NCI-H510A treated with DMSO at 0.1 percent for 48 hours (cell line): ENCODE measurements at places on chromosomes 4 and X.

DNA sequence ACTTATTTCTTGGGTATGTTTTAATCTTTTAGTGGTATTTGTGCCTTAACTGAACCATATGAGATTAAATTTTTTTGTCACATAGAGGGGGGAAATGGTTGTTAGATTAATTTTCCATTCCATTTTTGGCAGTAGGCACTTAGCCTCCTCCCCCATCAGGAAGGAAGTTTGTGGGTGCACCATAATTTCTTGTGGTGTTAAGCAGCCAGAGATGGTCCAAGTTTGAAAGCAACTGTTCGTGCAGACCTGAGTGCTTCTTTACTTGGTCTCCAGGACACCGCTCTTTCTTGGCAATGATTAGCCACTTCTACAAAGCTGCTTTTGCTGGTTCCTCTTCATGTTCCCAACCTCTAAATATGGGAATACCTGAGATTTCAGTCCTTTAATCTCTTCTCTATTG is 92.7 kb upstream of the RPL34 start:
- no peak for DNase-seq

- DNase-seq: no peak
Observed at GRCh38 chr4:93232883-93233282, 595.7 kb upstream of the ATOH1 start.

DNA sequence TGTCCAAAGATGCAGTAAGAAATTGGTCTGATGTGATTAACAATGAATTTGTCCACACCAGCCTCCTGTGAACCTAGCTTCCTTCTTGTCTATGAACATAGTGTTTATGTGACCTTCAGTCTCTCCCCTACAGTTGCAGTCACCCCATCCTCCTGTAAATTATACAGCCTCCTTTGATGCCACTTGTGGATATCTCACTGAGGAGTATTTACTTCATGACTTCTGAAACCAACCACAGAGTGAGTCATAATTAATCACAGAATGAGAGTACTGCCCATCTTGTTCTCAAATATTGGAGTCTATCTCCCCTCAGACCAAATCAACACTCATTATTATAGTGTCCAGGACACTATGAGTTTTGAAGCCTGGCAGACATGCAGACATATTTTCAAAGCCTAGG is 27.3 kb upstream of the XAGE2 start:
- DNase-seq: no peak

- DNase-seq: peak; percentile 10
Observed at GRCh38 chr4:184983672-184984356, 34.5 kb upstream of the HELT start.

- no peak for DNase-seq
Observed at GRCh38 chr4:188879598-188879997, 740.4 kb downstream of the TRIML1 start.

GRCh38 chrX:108001218-108001814 is 19.1 kb upstream of the TEX13B start:
- DNase-seq: peak; percentile 64

- DNase-seq: no peak
Observed at GRCh38 chr4:109319156-109319555, 16.7 kb upstream of the COL25A1 start.

- DNase-seq: no peak
Observed at GRCh38 chr4:107709916-107710315, 10.1 kb downstream of the PAPSS1 start.

GRCh38 chrX:72399816-72400215 is 94.1 kb upstream of the CITED1 start:
- DNase-seq: no peak

GRCh38 chr4:931194-931959 is 739 bp downstream of the GAK start:
- no peak for DNase-seq

DNA sequence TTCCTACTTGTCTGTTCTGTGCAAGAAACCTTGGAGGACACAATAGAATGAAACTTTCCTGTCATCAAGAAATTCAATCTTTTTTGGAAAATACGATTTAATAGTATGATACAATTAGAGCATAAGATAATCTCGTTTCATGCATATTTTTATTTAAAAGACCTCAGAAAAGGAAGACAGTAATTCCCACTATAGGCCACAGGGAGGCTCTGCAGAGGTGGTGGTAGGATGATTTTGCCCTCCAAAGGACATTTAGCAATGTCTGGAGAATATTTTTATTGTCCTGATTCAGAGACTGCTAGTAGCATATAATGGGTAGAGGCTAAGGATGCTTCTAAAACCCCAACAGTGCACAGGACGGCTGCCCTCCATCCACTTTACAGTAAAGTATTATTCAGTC is 68.7 kb downstream of the PAK3 start:
- DNase-seq: no peak

DNA sequence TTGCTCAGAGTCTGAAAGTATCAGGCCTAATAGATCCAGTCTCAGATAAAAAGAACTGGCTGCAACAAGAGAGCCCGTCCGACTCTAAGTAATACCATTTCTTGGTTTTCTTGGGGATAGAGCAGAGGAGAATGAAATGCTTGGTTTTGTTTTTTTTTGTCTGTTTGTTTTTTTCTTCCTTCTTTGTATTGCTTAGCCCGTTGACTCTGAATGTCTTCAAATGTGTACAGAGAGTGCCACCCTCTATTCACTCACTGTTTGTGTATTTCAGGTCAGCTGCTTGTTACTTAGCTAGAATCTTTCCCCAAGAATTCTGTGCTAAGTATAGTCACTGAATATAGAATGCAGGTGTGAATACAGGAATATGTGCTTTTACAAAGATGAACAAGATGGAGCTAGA is 5.7 kb upstream of the TMEM156 start:
- no peak for DNase-seq

- no peak for DNase-seq
Observed at GRCh38 chr4:139892973-139893736, 227.5 kb downstream of the MGST2 start.

GRCh38 chr4:86968547-86968946 is 33.7 kb downstream of the AFF1 start:
- DNase-seq: no peak

- no peak for DNase-seq
Observed at GRCh38 chrX:66016905-66017658, 22.8 kb downstream of the VSIG4 start.

DNA sequence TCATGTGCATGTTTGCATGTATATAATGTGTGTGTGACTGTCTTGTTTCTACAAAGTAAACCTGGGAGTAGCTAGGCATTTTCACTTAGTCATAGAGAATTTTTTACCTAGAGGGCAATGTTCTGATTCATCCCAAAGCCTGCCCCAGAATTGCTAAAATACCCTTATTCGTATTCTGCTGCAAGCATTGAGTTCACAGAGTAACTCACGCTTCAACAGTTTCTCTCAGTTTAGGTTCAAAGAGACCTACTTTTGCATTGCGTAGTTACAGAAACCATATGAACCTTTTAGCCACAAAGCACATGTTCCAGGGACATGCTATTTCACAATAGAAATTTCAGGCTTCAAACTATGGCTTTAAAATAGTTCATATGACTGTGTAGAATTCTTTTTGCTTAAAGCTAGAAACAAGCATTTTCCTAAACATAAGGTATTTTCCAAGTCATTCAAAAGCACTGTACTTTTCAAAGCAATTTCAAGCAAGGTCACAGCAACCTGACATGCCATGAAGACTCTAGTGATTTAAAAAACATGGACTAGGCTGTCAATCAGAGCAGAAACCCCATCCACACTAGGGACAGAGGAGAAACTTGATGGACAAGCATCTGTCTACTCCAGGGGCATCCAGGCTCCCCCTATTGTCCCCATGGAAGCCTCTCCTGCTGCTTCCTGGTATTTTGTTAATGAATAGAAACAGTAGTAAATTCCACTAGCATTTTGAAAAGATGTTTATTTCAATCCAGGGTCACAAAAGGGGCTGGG is 81.5 kb upstream of the MAPK10 start:
- DNase-seq: no peak

- no peak for DNase-seq
Observed at GRCh38 chrX:118207831-118208453, 91.3 kb upstream of the KLHL13 start.

- no peak for DNase-seq
Observed at GRCh38 chr4:113586072-113586471, 175.5 kb downstream of the CAMK2D start.

GRCh38 chr4:138522366-138522765 is 280.2 kb upstream of the SLC7A11 start:
- DNase-seq: no peak

DNA sequence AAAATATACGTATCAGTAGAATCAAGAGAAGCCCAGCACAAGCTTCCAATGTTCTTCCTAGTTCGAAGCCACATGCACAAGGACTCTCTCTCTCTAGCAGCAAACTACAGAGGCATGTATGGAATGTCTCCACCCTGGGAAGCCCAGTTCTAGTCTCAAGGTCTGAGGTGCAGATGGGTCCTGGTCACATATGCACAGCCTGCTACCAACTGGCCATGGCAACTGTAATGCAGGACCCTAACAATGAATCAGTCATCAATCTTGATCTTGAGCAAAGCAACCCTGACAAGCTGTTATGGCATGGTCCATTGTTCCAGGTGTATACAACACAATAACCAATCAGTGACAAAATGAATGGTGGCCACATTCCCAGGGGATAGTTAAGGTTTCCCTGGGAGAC is 55.8 kb downstream of the MBNL3 start:
- no peak for DNase-seq

DNA sequence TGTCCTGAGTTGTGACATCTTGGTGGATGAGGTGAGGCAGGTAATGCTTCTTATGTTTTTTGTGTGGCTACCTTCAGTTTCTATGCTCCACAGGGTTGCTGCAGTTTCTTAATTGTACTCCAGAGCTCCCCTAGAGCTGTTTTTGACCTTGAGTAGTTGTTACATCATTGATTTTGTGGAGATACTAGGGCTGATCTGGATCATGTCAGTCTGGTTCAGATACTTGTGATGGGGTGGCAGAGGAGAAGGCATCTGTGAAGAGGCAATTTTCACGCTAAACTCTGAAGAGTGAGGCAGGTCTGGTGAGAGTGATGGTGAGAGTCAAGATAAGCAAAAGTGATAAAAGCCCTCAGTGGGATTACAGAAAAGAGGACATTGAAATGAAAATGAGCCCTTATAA is 1180.2 kb downstream of the RAPGEF2 start:
- DNase-seq: no peak

GRCh38 chr4:187993827-187994226 is 1.7 kb upstream of the ZFP42 start:
- no peak for DNase-seq

- peak; percentile 13 for DNase-seq
Observed at GRCh38 chr4:74891037-74891436, 41.9 kb upstream of the PARM1 start.

DNA sequence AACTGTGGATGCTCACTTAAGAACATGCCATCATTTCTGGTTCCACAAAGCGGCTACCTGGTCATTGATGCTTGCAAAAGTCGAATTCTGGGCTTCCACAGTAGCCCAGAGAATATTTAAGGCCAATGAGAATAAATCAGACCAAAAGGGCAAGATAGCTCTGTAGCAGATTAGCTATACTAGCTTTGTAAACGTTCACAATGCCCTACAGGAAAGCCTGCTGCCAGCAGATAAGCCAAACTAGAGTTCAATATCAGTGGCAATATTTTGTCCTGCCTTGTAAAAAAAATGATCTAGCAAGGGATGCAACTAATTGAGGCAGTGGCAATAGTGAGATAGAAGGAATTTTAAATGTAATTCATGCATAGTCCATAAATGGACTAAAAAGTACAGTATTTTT is 387.7 kb upstream of the TEX13C start:
- no peak for DNase-seq

- DNase-seq: no peak
Observed at GRCh38 chr4:185213877-185214276, 4.5 kb downstream of the SNX25 start.

DNA sequence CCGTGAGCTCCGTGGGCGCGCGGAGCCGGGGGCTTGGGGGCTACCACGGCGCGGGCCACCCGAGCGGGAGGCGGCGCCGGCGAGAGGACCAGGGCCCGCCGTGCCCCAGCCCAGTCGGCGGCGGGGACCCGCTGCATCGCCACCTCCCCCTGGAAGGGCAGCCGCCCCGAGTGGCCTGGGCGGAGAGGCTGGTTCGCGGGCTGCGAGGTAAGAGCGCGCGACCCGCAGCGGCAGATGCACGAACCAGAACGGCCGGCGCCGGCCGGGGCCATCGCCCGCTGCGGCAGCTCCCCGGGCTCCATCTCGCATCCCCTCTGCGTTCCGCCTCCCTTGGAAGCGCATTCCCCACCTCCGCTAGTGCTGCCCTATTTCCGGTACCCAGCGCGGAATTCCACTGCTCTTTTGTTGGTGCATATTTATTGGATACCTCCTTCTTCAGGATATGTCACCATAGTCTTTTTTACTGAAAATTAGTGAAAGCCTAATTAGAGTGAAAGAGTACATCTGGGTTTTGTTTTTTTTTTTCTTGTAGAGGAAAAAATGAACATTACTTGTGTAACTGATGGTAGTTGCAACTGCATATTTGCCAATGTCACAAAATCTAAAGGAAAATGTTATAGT is 797 bp downstream of the PKD2 start:
- peak; percentile 45 for DNase-seq

DNA sequence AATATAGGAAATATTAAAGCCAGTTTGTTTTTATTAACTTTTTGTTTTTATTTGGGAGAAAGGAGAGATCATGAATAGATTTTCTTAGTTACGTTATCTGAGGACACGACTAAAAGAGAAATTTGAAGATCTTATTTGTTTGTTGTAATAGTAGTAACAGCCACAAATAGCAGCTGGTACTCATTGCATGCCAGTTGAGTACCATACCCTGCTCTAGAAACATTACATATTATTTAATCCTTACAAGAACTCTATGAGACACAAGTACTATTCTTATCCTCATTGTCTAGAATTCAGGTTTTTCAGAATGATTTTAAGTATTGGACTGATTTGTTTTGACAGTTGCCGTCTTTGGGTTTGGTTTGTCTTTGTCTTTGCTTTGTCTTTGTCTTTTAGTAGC is 31.8 kb downstream of the USP53 start:
- no peak for DNase-seq

- peak; percentile 8 for DNase-seq
Observed at GRCh38 chr4:14719053-14719452, 283.2 kb upstream of the CPEB2 start.

- DNase-seq: no peak
Observed at GRCh38 chr4:165331359-165331758, 3.9 kb downstream of the MSMO1 start.

DNA sequence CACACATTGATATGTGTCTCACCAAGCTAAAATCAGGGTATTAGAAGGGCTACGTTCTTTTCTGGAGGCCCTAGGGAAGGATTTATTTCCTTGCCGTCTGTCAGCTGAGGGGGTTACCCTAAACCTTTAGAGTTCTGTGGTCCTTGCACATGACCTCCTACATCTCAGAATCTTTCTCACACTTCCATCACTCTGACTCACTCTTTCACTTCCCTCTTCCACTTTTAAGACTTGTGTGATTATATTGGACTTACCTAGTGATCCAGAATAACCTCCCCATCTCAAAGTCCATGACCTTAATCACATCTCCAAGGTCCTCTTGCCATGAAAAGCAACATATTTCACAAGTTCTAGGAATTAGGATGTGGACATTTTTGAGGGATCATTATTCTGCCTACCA is 53.6 kb upstream of the FUNDC1 start:
- DNase-seq: no peak
